ENCODE measurements at places on chromosomes 12 and 14.

DNA sequence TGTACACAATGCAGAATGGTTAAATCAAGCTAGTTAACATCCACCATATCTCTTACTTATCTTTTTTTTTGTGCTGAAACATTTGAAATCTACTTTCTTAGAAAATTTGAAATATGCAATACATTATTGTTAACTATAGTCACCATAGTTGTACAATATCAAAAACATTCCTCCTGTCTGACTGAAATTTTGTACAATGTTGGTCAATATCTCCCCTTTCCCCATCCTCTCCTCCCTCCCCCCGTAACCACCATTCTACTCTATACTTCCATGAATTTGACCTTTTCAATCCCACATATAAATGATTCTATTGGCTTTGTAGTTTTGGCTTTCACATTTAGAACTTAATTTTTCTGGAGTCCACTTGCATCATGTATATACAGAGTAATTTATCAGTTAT, 63.5 kb upstream of the DCD start:
- DNase-seq = no peak

- DNase-seq = no peak
These were observed 12.2 kb upstream of the RHOJ start for GRCh38 chr14:63192085-63192484.

- no peak for DNase-seq
These were observed 95.4 kb downstream of the CCER1 start for GRCh38 chr12:90859591-90859990.

- DNase-seq = no peak
These were observed 187.0 kb upstream of the FOXN3 start for GRCh38 chr14:89603938-89604480.

- DNase-seq = no peak
These were observed 996.8 kb upstream of the TMEM132C start for GRCh38 chr12:127270193-127270592.

DNA sequence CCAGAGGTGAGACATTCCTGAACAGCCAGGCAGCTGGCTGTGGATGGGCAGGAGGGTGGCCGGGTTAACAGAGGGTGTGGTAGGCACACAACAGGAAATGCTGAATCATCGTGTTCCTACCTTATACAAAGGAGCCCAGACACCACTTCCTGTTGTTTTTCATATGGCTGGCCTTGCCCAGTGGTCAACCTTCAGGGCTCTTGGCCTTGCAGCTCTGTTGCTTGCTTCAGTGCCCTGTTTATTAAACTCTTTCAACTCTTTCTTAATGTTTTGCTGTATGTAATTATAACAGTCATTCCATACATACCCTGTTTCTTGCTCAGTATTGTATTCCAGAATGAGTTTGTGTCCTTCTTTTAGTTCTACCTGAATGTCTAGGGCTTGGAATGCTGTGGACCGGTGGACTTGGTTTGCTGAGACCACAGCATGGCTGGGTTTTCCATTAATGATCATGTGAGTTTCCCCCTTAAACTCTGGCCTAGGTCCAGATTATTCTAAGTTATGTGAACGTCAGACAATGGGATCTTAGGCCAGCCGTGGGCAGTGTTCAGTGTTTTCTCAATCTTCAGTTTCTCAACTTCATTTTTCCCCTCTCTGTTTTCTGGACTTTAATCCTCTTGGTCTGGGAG, 11.9 kb downstream of the CFAP54 start:
- peak; percentile 16 for DNase-seq

DNA sequence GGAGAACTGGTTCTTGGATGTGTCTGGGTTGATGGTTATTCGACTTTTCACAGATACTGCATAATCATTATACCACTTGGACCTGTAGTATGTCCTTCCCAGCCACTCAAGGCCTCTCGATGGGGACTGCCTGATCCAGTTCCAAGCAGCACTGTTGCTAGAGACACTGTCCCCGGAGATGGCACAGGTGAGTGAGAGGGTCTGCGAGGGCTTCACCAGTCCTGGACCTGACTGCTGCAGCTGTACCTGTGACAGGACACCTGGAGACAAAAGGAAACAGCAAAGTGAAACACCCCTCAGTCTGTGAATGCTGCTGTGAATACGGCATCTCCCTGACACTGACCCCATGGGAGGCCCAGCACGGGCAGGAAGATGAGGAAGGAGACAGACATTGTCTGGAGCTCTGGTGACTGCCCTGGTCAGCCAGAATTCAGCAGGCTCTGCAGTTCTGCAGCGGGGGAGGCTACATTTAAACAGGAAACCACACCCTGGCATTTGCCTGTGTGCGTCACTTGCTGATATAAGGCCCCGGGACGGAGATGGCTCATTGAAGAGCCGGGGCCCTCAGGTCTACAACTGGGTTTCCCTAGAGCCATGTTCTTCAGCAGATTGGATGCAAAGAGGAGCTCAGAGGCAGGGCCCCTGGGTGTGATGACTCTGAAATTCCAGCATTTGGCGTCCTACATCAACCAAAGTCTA, 413.6 kb downstream of the TMEM121 start:
- DNase-seq = no peak

GRCh38 chr14:100049220-100049619, 16.0 kb upstream of the EVL start:
- DNase-seq = no peak

DNA sequence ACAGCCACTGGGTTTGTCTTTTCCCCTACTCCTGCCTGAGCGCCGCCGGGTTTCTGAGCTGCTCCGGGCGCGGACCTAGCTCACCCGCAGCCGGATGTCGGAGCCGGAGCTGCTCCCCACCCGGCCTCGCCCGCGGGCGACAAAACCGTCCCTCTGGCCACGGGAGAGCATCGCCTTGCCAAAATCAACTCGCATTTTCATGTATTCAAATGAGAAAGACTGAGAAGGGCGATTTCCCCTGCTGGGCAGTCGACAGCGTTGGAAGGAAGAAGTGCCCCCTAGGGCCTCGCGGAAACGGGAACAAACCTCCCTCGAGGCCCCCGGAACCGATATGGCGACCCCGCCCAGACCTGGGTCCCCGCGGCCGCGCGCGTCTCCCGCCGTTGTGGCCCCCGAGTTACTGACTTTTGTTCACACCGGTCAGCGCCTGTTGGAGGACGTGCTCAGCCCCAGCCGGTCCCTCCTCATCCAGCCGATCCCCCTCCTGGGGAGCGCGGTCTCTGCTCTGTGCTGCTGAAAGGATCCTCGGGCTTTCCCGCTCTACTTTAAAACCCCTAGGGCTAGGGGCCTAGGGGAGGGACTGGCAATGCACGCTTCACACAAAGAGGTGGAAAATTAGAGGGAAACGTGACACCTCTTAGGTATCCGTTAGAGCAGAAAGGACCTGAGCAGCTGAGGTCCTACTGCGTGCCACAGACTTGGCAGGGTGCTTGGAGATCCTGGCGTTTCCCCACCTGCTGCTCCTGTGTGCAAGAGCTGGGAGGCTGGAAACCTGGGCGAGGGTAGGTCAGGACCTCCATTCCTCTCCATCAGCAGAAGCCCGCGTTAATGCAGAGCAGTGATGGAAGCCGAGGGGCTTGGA, 4.3 kb downstream of the TTC6 start:
- no peak for DNase-seq

- no peak for DNase-seq
These were observed 473.5 kb downstream of the ETNK1 start for GRCh38 chr12:23098517-23098916.

DNA sequence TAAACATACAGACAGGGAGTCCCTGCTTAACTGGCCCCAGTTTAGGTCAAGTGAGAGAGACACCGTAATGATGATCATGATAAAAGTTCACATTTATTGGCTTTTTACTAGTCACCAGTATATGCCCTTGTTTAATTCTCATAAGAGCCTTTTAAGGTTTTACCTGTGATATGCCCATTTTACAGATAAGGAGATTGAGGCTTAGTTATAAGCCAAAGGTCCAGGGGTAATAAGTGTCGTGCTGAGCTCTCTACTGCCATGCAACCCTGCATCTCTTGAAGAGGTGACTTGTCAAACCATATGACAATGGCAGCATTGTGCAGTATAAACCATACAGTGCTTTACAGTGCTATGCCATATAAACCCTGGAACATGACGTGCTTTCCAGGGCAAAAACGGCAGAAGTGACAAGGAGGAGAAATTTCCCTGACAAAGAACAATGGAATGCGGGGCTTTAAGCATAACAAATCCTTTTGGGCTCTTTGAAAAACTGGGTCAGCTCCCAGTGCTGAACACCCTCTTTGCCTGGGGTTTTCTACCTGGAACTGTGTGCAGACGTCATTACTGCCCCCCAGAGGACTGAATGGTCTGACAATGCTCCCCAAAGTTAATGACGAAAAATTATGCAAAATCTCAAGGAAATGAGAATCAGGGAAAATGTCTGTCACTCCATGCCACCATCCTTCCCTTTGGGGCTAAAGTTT, 59.7 kb upstream of the C14orf132 start:
- no peak for DNase-seq

- DNase-seq = no peak
These were observed 615 bp downstream of the TARBP2 start for GRCh38 chr12:53501615-53502181.

- no peak for DNase-seq
These were observed 500.4 kb downstream of the SLC6A15 start for GRCh38 chr12:84412226-84412625.

- no peak for DNase-seq
These were observed 65.2 kb downstream of the TSPAN9 start for GRCh38 chr12:3142386-3142785.

DNA sequence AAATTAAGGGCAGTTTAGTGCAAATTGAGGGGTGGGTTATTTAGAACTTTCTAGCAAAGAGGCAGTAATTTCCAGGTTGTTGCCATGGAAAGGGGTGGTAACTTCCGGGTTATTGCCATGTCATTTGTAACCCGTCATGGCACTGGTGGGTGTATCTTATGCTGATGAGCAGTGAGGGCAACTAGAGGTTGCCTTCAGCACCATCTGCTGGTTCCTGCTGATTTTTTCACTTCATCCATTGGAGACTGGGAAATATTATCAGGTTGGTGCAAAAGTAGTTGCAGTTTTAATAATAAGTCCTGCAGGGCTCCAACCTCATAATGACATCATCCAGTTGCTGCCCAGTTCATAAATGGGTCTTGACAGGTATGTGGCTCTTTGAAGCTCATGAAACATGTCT, 24.4 kb upstream of the SERPINA4 start:
- no peak for DNase-seq

Data from esophagus squamous epithelium (tissue), 5 donors.